ENCODE measurements at places on chromosomes 4 and X.
A peak's percentile ranks its signal among the peaks of the same experiment; 100 is the strongest.

DNA sequence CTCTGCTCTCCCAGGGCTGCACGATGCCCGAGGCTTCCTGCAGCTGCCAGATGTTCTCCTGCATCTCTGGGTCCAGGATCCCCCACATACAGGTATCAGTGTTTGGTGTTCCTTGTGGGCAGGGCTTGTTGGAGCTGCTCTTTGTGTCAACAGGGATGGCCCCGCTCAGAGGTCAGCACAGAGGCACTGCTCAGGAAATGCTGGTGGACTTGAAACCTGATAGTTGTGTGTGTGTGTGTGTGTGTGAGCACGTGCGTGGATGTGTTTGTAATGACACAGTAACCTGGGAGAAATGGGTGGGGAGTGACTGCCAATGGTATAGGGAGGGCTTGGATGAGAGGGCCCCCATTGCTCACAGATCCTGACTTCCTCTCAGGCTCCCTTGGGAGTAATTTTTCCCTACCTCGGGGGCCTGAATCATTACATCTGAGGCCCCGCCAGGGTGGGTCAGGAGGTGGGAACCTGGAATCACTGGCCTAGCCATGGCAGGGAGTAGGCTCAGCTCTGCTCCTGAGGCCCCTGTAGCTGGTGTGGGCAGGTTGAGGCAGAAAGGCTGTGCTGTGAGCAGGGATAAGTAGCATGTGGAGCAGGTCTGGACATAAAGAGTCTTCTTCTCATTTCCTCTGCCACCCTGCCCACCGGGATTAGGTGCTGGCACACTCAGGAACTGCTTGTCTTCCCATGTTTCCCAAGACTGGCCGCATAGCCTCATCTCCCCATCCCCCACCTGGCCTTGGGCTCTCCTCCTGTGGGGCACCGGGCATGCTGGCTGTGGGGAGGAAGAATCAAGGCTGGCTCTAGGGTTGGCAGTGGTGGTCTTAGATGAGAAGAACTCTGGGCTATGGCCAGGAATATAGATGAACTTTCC, 2.5 kb upstream of the EFNB1 start:
- DNase-seq, result no peak

- DNase-seq, result no peak
Measured at GRCh38 chrX:4484266-4484665, 770.8 kb upstream of the PRKX start.

DNA sequence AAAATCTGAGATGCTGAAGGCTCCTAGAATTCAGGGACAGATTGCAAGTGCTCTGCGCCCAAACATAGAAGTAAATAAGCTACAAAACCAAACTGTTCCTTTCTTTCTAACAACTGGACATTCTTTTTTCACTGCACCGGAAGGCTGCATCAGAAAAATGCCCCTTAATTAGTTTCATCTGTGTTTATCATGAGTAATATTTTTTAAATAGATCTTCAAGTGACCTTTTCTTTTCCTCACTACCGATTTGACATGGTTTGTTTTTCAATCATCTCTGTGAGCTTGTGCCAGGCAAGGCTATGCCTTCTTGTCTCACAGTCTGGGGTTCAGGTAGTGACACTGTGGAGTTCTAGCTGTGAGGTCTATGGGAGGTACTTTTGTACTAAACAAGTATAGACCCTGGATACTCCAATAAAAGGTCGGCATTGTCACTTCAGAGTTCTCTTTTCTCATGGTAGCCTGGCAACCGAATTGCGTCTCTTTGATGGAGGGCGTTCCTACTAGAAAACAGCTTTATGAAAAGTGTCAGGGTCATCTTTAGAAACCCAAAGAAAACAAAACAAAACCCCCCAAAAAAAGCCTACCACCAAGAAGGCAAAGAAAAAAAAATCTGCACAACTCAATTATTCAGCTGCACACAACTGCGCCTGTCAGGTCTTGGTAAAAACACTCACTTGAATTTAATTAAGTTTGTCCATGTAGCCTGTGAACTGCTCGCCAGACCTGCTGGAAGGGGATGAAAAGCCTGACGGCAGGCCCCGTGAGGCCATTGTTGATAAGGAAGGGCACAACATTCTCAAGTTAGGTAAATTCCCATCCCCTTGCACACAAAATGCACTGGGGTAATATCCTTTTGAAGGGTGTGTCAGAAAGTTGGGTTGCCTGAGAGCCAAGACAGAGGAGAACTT, 22.8 kb upstream of the ADAMTS3 start:
- no peak for DNase-seq

- no peak for DNase-seq
Measured at GRCh38 chr4:77003400-77003799, 53.8 kb downstream of the SEPTIN11 start.

DNA sequence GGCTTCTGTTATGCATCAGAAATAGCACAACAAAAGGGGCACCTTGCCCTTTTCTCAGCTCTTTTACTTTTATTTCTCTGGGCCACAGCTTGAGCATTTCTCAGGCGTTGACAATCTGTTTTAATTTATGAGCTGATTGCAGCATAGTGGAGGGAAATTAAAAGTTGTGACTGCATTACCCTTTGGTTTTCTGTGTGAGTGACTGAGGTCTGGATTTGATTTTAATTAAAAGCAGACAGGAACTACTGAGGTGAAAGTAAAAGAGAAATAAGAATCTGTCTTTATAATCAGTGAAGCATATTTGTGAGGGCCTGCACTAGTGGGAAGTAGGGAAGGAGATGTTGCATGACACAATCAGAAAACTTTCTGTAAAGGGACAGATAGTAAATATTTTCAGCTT, 43.4 kb upstream of the GEMIN8 start:
- DNase-seq, result no peak

GRCh38 chr4:140151699-140152012, 2.3 kb downstream of the MAML3 start:
- DNase-seq, result peak; percentile 50

DNA sequence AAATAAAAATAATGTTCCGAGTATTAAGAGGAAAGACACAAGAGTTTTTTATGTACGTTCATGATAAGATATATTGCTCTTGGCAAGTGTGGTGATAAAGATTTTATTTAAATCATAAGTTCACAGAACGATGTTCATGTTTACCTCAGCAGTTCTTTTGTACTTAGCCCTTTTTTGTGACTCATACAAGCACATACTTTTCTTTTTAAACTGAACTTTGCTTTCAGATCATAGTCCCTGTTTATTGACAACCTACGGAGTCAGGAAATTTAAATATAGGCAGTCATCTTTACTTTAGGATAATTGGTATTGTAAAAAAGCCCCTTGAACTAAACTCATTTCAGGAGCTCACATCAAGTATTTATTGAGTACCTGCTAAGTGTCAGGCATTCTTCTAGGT, 1.3 kb upstream of the CTSO start:
- DNase-seq, result no peak

GRCh38 chrX:153900831-153901752, 3.4 kb upstream of the AVPR2 start:
- peak; percentile 88 for DNase-seq

DNA sequence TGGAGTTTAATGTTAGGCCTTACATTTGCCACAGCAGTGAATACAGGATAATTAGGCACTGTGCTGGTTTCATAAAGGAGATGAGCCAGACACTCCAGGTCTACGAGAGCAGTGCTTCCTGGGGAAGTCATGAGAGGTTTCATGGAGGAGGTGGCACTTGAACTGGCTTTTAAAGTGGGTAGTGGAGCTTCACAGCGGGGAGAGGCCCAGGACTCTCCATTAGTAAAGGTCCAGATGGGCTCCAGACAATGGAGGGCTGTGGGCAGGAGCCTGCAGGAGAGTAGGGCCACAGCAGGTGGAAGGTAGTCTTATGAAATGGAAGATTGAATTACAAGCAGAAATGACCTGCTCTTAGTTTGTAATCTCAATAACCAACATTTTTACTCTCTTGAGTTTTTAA, 29.0 kb downstream of the CLDN22 start:
- no peak for DNase-seq

GRCh38 chrX:113390531-113390930, 549.9 kb upstream of the AMOT start:
- no peak for DNase-seq

DNA sequence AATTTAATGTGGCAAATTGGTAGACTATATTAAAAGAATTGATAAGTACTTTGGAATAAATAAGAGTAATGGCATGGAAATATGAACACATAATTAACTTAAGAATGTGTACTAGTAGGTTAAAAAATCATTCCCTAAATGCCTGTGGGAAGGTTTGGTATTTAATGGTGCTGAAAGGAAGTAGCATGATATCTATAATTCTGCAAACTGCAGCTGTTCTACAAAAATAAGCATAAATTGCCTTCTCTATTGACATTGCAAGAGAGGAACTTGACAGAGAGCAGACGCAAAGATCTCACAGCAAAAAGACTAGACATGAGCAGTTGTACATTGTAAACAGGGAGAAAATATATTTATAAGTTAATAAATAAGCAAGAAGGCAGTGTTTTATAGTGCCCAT, 752.5 kb upstream of the PCDH10 start:
- no peak for DNase-seq

DNA sequence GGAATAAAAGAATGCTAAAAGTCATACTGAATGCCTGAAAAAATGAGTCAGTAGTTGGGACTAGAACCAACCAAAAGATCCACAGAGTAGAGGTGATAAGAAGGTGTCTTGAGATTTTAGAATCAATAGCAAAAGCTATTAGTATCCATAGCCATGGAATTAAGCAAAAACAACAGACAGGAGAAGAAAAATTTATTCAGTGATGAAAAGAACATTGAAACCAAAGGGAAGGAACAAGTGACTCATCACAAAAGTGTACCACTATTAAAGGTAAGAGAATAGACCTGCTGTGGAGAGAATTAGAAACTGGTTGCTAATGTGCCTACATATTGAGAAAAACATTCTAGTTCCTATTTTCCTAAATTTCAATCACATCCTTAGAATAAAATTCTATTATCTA, 182.0 kb upstream of the NEIL3 start:
- DNase-seq, result no peak

DNA sequence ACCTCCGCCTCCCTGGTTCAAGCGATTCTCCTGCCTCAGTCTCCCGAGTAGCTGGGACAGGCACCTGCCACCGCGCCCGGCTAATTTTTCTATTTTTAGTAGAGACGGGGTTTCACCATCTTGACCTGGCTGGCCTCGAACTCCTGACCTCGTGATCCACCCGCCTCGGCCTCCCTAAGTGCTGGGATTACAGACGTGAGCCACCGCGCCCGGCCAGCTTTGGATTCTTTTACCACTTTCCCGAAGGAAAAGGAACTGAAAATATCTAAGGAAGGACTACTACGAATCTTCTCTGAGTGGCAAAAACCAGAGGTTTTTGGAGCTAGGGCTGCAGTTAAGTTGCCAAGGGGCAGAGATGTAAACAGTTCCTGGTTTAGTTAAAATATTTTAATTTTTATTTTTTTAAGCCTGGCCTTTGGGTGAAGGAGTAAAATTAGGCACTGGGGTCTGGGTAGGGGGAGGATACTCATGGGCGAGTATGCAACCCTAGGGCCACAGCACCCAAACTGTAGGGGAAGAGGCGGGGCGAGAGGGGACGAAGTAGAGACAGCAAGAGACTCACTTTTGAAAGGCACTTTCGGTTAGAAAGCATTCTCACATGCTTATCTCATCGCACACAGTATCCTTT, 525 bp upstream of the CISD2 start:
- DNase-seq, result no peak

DNA sequence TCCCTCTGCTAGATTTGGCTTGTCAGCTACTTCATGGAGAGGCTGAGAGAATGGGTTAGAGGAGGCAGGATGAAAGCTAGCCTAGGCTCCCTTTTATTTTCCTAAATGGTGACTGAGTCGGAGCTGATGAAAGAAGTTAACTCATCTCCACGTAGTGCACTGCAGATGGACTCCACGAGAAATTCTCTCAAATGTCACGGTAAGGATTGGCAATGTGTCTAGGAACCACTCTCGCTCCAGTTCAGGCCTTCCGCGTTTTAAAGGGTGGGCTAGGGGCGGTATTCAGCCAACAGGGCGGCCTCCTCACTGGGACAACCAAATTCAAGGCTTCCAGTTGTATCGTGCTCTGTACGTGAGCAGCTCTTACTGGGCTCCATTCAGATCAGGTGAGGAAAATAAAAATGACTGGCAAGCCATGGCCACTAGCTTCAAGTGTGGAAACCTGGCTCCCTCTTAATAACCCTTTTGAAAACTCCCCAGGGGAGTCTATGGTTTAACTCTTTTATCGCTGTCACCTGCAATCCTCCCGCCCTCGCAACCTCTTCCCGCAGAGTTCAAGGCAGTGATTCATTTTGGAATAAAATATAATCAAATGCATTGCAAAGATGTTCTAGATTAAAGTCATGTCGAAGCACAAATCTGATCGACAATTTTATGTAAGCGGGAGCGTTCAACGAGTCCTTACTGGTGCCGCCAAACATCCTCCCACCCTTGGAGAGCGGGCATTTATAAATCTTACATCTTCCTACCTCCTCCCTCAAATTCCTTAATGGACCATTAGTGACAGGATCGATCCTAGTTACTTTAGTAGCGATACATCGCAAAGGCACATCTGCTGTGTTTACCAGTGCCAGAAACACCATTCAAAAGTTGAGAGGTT, 1.2 kb downstream of the SPOCK3 start:
- DNase-seq, result no peak

GRCh38 chr4:171390626-171391025, 422.6 kb upstream of the GALNTL6 start:
- DNase-seq, result no peak

DNA sequence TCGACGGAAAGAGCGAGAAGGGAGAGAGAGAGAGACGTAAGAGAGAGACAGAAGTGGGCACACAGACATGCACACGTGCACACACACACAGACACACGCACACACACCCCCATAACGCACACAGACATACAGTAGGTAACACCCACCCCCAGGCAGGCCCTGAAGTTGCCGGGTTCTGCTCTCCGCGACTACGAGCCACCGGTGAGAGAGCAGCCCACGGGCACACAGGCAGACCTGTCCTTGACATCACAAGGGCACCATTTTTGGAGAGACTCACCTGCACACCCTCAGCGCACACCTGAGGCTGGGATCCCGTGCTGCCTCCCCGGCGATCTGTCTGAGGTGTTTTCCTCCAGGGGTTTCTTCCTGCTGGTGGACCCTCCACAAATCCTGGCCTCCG, 1171.0 kb upstream of the PCDH10 start:
- no peak for DNase-seq

DNA sequence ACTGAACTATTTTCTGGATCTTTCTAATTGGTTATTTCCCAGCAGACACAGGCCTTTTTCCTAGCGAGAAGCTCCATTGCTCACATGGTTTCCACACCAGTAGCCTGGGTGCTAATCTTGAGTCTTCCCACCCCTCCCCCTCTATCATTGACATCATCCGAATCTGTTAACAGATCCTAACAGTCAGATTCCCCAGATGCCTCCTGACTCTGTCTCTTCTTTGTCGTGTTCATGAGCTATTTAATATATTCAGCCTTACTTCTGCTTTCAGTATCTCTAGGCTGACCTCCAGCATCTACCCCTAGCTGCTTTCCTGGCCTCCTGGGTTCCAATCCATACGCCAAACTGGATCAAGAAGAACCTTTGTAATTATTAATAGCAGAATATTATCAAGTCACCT, 85.0 kb downstream of the CLNK start:
- DNase-seq, result no peak

DNA sequence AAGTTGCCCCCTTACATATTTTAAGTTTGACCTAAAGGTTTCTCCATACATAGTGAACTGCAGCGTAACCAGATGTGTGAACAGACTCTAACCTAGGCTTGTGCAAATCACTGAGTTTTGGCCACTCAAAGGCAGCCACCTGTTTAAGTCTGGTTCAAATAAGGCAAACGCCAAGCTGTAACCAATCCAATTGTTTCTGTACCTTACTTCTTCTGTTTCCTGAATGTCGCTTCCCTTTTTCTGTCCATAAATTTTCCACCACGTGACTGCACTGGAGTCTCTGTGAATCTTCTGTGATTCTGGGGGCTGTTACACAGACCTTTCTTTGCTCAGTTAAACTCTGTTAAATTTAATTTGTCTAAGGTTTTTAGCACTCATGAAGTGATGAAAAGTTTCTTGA, 618.8 kb downstream of the GLUD2 start:
- no peak for DNase-seq

All from GM13976 (cell line).